ENCODE measurements at places on chromosomes 7 and 10.
A peak's percentile ranks its signal among the peaks of the same experiment; 100 is the strongest.

- no peaks in the 10 kb centered on the region for H3K4me1 ChIP-seq
- DNase-seq, result no peak
- H3K36me3 ChIP-seq, result no peaks in the 10 kb centered on the region
- H3K27ac ChIP-seq, result no peak overlapping the region
- H3K4me3 ChIP-seq, result no peak overlapping the region
Measured at GRCh38 chr7:45589061-45589460, 14.9 kb downstream of the ADCY1 start.

- H3K36me3 ChIP-seq, result no peaks in the 10 kb centered on the region
- H3K27ac ChIP-seq, result no peak overlapping the region
- peak; percentile 66 for DNase-seq
Measured at GRCh38 chr10:132023092-132023811, 41.5 kb upstream of the BNIP3 start.

- H3K4me1 ChIP-seq, result no peaks in the 10 kb centered on the region
- H3K27me3 ChIP-seq, result no peaks in the 10 kb centered on the region
- H3K36me3 ChIP-seq, result no peaks in the 10 kb centered on the region
- H3K4me3 ChIP-seq, result no peak overlapping the region
Measured at GRCh38 chr10:31698181-31698830, 230.3 kb downstream of the ARHGAP12 start.

- H3K36me3 ChIP-seq, result no peaks in the 10 kb centered on the region
- no peak for DNase-seq
- no peak overlapping the region for H3K27ac ChIP-seq
Measured at GRCh38 chr7:142745091-142745635, 4.1 kb upstream of the PRSS1 start.

DNA sequence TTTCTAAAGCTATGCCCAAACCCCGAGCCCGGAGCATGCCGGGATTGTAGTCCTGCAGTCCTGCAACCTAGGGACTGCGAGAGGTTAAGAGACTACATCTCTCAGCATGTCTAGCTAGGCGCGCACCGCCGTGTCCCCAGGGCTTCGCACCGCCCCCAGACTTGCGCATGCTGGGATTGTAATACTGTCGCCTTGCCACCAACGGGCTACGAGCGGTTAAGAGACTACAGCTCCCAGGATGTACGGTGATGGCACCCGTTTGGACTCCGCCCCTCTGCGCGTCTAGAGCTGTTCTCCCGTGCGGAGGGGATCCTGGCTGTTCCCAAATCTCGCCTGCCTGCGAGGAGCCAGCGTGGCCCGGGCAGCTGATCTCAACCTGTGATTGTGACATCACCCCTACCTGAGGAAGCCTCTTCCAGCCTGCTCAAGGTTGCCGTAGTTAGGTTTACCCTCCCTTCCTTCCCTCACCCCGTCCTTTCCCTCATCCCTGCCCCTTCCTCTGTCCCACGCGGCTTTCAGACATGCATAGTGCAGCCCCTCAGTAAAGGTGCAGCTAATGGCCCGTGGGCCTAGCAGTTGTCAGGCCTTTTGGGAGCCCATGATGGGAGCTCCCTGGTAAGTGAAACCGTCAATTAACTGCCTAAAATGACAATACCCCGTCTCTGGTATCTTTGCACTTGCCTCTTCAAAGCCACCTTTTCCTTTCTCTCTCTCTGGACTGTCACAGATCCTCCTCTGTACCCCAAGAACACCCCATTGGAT, 6.3 kb upstream of the ZNF736 start:
- peaks cover 2% of the 10 kb centered on the region for H3K36me3 ChIP-seq
- DNase-seq, result peak; percentile 92
- no peaks in the 10 kb centered on the region for H3K27me3 ChIP-seq
- peaks cover 13% of the 10 kb centered on the region for H3K4me1 ChIP-seq
- H3K4me3 ChIP-seq, result peak overlapping the region; percentile 86

DNA sequence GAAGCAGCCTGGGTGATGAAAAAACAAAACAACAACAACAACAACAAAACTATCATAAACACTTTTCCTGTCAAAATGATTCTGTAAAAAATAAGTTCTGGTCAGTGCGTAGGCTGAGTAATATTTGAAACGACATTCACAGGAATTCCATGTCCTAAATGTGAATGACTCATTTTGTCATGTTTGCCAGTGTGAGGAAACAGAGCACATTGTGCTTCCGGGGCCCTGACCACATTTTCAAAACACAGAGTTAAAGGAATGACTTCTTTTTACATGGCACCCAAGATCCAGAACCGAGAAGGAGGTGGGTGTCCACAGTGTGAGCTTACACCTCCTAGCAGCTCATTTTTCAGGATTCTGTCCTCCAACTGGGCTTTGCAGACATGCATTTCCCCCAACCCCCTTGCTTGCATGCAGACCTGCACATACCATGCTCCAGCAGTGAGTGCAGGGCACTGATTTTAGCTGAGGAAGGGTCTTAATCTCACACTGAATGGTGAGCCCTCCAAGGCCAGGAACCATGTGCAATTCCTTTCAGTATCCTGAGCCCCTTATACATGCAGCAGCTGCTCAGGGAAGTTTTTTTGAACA, 3.0 kb downstream of the CLRN3 start:
- no peak overlapping the region for H3K4me3 ChIP-seq
- no peaks in the 10 kb centered on the region for H3K36me3 ChIP-seq
- no peak for DNase-seq

DNA sequence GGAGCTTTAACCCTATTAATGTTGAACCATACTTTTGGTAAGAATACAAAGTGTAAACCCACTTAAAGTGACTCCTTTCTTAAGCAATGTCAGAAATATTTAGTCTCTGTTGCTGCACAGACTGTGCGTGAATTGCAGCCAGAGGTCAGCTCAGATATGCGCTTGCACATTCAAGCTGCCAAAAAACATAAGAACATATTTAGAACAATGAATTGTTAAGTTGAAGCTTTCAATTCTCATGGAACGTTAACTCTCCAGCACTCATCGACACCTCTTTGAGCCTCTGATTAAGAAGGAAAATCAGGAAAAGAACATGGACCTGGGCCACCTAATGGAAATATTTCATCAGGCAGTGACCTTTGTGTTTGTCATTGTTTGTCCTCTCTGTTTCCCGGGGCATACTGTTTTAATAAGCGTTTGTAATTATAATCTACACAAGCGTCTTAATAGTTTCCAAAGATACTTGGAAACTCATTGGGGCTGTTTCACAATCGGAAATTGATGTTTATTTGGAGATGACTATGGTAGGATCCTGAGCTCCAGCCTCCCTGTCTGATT, 193.0 kb upstream of the CELF2 start:
- H3K4me3 ChIP-seq, result no peak overlapping the region
- no peak for DNase-seq
- no peaks in the 10 kb centered on the region for H3K4me1 ChIP-seq
- no peak overlapping the region for H3K27ac ChIP-seq

DNA sequence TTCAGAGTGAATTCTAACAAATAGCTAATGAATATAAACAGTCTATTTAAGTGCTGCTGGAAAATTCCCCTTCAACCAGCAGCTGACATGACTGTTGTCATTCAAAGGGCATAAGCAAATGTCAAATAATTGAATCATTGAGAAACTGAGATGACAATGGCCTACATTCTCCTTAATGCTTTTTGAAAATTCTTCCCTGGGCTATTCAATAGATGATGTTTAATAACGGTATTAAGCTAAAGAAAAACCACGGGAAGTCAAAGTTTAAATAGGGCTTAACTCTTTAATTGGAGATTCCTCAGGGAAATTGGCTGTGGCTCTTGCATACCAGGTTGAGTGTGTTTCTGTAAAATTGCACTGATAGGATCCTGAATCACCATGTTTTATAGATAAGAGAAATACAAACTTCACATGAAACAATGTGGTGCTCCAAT, 77.0 kb downstream of the ARL4A start:
- DNase-seq, result no peak
- no peak overlapping the region for H3K4me3 ChIP-seq
- H3K27ac ChIP-seq, result no peak overlapping the region

- no peak overlapping the region for H3K27ac ChIP-seq
- no peak overlapping the region for H3K4me3 ChIP-seq
- H3K27me3 ChIP-seq, result no peaks in the 10 kb centered on the region
- H3K4me1 ChIP-seq, result no peaks in the 10 kb centered on the region
Measured at GRCh38 chr10:10598297-10598696, 419.4 kb upstream of the CELF2 start.

- DNase-seq, result peak; percentile 9
- no peaks in the 10 kb centered on the region for H3K4me1 ChIP-seq
- peaks cover 4% of the 10 kb centered on the region for H3K27me3 ChIP-seq
- no peaks in the 10 kb centered on the region for H3K36me3 ChIP-seq
- no peak overlapping the region for H3K4me3 ChIP-seq
- H3K27ac ChIP-seq, result no peak overlapping the region
Measured at GRCh38 chr10:58152673-58153263, 114.9 kb downstream of the IPMK start.

DNA sequence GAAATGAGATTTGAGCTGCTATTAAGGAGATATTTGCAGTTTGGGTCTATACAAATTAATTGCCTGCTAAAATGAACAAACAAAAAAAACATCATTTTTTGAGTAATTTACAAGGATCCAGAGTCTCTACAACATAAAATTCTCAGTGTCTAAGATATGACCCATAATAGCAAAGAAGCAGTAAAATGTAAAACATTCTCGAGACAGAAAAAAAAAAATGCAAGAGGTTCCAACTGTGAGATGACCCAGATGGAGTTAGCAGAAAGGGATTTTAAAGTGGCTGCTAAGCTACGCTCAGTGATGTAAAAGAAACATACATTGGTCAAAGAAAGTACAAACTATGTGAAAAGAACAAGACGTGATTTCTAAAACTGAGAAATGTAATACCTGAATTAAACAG, 471.0 kb downstream of the SH2D4B start:
- H3K36me3 ChIP-seq, result no peaks in the 10 kb centered on the region
- no peaks in the 10 kb centered on the region for H3K27me3 ChIP-seq
- no peak overlapping the region for H3K4me3 ChIP-seq
- H3K4me1 ChIP-seq, result no peaks in the 10 kb centered on the region

GRCh38 chr7:144975882-144976281, 140.0 kb upstream of the TPK1 start:
- H3K4me3 ChIP-seq, result no peak overlapping the region
- DNase-seq, result no peak
- H3K27me3 ChIP-seq, result no peaks in the 10 kb centered on the region
- H3K27ac ChIP-seq, result no peak overlapping the region
- H3K4me1 ChIP-seq, result no peaks in the 10 kb centered on the region

GRCh38 chr10:2111965-2112364, 374.6 kb upstream of the ADARB2 start:
- no peaks in the 10 kb centered on the region for H3K4me1 ChIP-seq
- no peak overlapping the region for H3K4me3 ChIP-seq
- H3K27ac ChIP-seq, result no peak overlapping the region
- no peak for DNase-seq
- no peaks in the 10 kb centered on the region for H3K36me3 ChIP-seq
- H3K27me3 ChIP-seq, result no peaks in the 10 kb centered on the region

DNA sequence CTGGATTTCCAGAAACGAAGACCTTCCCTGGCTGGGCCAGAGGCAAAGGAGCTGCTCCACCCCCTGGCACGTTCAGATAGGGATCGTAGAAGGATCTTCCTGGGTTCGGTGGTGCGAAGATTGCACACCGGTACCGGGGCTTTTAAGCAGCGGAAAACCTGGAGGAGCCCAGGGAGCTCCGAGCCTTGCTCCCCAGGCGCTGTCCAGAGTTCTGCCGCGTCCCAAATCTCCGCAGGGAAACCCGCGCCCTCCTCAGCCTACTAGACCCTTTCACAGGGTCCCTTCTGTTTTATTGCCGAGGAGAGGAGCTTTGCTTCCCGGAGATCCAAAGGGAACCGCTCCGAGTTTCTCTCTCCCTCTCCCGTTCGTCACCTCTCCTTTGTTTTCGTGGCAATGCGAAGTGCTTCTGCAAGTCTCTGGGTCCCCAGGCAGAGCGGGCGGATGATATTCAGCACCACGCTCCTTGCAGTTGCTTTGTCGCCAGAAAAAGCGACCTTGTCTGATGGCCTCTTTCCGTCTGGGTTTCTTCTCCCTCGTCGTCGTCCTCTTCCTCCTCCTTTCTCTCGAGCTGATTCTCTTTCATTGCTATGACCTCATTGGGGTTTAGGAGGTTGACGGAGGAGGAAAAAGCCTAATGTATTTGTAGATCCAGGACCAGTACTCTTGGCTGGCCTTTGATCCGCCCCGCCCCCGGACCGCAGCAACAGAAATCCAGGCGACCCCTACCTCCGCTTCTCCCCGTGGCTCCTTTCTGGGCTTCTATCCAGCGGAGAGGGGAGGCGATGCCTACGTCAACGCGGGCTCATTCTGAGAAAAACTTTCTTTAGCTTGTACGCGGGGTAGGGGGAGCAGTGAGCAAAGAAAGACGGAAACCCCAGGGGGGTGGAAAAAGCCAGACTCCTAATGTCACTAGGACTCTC, at the start of gene TMEM196:
TMEM196 (minus strand) TSS at position 777 of the 920 bp plus-strand sequence. CDS start 921 bp downstream, outside the sequence.
- no peaks in the 10 kb centered on the region for H3K4me1 ChIP-seq
- no peak for DNase-seq
- H3K27me3 ChIP-seq, result peaks cover 34% of the 10 kb centered on the region
- no peaks in the 10 kb centered on the region for H3K36me3 ChIP-seq
- no peak within 1 kb of the TSS for H3K27ac ChIP-seq

DNA sequence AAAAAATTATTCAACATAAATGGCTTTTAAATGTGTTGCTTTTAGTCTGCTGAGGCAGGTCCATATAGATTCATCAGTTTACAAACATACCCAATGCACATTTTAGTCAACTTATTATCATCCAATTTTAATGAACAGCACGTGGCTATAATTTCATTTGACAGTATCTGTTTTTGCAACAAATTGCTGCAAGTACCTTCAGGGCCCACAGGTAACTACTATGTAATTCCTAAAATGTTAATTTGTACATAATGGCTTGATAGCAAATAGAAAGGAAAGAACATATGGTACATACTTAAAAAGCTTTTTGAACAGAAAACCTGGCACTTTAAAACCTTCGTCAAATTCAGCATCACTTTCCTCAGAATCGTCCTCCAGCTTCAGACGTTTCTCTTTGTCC, 33.3 kb downstream of the ERCC6 start:
- H3K4me1 ChIP-seq, result peaks cover 28% of the 10 kb centered on the region
- no peak for DNase-seq
- H3K27me3 ChIP-seq, result peaks cover 4% of the 10 kb centered on the region
- H3K27ac ChIP-seq, result no peak overlapping the region

- no peaks in the 10 kb centered on the region for H3K36me3 ChIP-seq
- H3K4me1 ChIP-seq, result peaks cover 37% of the 10 kb centered on the region
- no peak for DNase-seq
- H3K27ac ChIP-seq, result no peak overlapping the region
- no peak overlapping the region for H3K4me3 ChIP-seq
- H3K27me3 ChIP-seq, result no peaks in the 10 kb centered on the region
Measured at GRCh38 chr7:140446467-140446866, 32.8 kb downstream of the MKRN1 start.

DNA sequence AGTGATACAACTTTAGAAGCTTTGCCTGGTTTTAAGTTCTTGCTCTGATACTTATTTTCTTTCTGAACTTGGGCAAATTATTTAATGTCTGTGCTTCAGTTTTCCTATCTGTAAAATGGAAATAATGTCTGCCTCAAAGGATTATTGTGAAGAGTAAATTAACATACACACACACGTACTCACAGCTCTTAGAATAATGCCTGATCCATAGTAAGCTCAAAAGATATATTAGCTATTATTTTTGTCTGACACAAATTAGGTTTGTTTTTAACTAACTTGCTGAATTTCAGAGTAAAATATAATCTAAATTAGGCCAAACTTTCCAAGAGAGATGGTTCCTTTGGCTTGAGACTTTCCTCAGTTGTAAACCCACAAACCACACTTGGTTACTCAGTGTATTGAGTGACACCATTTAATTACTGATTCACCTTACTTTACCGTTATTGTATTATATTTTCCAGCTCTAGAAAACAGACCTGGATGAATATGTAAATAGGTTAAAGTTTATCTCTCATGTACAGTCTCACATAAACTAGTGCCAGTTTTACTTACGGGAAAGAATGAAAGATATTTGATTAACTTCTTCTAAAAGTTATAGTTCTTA, 50.4 kb downstream of the VTI1A start:
- H3K27me3 ChIP-seq, result no peaks in the 10 kb centered on the region
- H3K27ac ChIP-seq, result no peak overlapping the region
- H3K4me3 ChIP-seq, result no peak overlapping the region
- H3K4me1 ChIP-seq, result no peaks in the 10 kb centered on the region
